ENCODE measurements at places on chromosomes 3 and 15.
A peak's percentile ranks its signal among the peaks of the same experiment; 100 is the strongest.

DNA sequence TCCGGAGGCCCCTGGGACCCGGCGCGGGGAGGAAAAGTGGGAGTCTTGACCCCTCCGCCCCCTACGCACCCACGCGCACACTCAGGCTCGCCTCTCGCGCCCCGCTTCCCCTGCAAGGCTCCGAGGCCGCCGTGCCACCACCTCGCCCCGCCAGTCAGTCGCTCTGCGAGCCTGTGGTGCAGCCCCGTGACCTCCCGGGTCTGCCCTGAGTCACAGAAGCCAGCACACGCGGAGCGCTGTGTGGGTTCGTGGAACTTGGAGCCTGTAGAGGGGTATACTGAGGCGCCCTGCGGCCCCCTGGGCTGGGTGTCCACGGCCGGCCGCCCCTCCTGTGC is 380 bp upstream of the ALS2CL start:
- peak; percentile 70 for DNase-seq
- no peaks in the 10 kb centered on the region for H3K36me3 ChIP-seq
- H3K4me1 ChIP-seq, result peaks cover 43% of the 10 kb centered on the region

DNA sequence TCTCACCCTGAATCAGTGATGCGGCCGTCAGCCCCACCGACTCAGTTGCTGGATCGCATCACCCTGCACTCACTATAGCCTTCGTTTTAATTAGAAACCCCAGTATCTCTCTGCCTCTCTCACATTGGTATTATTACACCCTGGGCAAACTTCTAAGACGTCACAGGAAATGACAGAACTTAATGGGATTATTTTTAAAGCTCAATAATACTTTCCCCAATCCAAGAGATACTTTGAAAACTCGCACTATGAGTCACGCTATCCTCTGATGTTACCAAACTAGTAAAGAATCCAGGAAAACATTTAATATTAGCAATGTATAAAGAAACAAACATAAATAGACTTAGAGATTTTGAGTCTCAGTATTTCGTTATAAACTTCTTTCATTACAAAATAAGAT is 36.6 kb downstream of the RUBCN start:
- no peak overlapping the region for H3K27ac ChIP-seq
- H3K27me3 ChIP-seq, result no peaks in the 10 kb centered on the region
- no peak for DNase-seq

DNA sequence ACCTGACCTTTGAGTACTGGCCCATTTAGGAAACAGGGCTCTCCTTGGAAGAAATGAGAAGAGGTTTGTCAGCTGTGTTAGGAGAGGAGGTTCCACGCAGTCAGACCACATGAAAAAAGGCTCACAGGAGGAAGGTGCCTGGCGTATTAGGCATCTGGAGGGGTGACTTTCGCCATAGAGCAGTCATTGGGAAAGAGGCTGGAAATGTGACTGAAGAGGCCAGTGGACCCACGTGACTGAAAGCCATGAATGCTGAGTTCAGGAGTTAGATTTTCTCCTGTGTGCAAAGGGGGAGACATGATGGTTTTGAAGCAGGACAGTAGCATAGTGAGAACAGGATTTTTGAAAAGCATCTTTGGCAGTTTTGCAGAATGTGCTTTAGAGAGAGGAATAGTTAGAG is 29.7 kb upstream of the RNF7 start:
- H3K27me3 ChIP-seq, result no peaks in the 10 kb centered on the region
- no peak overlapping the region for H3K27ac ChIP-seq

DNA sequence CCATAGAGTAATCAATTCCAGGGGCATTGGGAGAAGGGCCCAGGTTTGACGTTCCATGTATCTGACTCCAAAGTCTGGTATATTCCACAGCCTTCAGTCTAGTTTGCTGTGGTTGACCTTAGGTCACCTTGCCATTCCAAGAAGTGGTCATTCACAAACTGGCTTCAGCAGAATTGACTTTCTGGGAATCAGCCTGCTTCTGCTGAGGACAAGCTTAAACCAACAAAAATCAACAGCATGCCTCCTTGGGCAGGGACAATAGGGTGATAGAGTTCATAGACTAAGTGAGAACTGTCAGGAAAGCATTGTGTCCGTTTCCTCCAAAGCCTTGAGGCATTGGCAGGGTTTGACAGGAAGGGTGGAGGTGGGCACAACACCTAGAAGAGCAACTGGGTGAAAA is 24.1 kb upstream of the NDUFB4 start:
- H3K4me3 ChIP-seq, result no peak overlapping the region
- DNase-seq, result no peak
- no peaks in the 10 kb centered on the region for H3K36me3 ChIP-seq

DNA sequence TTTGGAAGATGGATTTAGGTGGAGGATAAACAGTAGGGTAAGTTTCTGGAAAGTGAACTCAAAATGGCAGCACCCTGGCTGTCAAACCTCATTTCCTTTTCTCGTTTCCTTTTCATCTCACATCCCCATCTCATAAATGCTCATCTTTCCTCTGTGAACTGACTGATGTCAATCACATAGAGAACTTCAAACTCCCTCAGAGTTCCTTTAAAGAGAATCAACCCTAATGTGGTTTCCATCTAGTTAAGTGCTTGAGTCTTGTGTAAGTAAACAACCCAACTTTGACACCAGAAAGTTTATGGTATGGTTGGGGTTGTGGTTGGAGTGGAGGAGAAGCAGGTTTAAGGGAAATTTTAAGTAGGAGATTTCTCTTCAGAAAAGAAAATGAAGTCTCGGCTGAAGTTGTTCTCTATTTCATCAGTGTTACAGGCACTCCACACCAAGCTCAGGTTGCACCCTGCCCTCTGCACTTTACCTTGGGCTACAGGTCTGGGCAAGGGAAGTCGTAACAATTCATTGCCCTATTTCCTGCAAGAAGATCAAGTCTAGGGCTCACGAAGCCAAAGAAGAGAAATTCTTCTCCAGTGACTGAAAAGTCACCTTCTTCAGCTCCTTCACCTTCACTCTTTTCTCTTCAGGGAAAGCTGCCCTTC is 34.4 kb upstream of the TNIK start:
- no peaks in the 10 kb centered on the region for H3K27me3 ChIP-seq
- H3K4me3 ChIP-seq, result no peak overlapping the region
- H3K4me1 ChIP-seq, result peaks cover 23% of the 10 kb centered on the region
- no peak for DNase-seq

DNA sequence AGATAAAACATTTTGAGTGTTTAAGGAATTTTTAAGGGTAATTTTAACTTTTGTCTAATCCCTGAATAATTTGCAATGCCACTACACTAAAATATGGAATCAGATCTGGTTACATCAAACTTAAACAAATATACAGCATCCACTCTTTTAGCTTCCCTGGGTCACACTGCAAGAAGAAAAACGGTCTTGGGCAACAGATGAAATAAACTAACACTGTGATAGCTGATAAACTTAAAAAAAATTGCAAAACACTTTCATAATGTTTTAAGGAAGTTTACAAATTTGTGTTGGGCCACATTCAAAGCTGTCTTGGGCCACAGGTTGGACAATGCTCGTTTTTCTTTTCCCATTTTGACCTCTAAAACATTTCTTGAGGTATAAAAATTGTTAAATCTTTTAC is 34.3 kb downstream of the CCDC66 start:
- H3K4me1 ChIP-seq, result peaks cover 4% of the 10 kb centered on the region
- DNase-seq, result no peak
- H3K36me3 ChIP-seq, result peaks cover 5% of the 10 kb centered on the region
- no peak overlapping the region for H3K4me3 ChIP-seq
- H3K27me3 ChIP-seq, result no peaks in the 10 kb centered on the region
